ENCODE measurements at places on chromosomes 3 and 15.
A peak's percentile ranks its signal among the peaks of the same experiment; 100 is the strongest.

GRCh38 chr3:67037615-67038014 is 39.5 kb downstream of the KBTBD8 start:
- DNase-seq, result no peak

DNA sequence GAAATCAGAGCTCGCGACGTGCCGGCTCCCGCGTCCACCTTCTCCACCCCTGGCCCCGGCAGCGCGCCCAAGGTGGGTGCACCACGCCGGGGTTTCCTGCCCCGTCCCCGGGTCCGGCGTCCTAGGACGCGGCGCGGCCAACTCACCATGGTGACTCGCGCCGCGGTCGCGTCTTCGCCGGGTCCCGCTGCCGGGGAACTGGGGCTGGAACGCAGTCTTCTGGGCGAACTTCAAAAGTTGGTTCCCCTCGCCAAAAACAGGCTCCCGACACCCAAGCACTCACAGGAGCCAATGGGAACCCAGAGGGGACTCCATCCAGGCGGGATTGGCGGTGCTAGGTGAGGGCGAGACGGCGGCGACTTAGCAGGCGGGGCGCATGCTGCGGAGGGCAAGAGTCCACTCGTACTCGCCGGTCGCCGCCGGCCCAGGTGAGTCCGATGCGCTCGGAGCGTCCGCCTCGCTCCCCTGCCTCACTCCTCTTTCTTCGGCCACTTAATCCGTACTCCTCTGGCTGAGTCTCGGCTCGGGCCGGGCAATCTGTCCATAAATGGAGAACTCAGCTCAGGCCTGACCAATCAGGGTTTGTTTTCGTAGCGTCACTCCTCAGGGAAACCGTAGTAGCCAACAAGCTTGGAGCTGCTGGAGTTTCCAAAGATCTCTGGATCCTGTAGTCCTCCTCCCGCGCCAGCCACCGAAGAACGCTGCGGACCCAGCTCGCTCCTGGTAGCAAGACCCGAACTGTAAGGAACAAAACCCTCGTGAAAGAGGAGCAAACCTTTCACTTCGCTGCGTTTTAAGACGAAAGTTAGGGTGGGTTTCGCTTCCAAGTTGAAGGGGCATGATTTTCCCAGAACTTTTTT is at the start of gene MYO1E:
Gene MYO1E, minus strand, starts transcription at position 520 of the 860 bp plus-strand sequence. Its CDS starts 371 bp downstream, at position 149.
- peak; percentile 96 for DNase-seq

DNA sequence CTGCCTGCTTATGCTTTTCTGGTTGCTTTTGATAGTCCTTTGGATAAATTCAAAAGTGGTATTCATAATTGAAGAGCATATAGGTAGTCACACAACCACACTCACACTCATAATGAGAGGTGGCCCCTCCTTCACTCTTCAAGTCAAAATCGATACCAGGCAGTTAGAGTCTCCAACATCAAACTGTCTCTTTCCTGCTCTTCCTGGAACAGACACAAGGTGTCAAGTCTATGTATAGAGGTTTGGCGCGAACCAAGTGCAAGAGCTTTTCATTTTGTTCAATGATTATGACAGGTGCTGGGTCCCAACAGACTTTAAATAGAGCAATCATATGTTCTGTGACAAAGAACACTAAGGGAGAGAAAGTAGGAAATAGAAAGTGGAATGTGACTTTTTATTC is 29.9 kb upstream of the RGMA start:
- DNase-seq, result no peak

DNA sequence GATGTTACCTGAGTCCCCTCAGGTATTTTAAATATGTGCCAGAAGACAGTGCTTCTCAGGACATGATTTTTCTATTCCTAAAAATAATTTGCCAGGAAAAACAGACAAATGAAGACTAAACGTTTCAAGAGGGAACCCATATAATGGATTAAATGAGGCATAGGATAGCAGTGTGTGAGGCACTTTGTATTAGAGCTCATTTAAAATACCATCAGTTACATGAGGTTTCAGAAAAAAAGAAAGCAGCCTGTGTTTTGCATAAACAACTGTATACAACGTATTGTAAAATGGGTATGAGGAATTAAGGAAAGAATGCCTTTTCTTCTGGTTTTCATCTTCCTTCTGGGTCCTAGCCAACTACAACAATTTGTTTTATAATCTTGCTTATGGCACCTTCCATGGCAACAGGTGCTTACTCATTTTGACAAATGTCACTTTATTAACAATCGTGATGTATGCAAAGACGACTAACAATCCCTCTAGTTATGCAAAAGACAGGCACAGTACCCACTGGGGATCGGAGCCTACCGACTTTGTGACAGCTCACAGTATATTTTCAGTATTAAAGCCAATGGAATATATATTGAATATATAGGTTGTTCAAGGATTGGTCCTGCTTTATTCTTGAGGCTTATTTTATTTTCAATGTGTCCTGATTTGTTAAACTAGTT is 231.6 kb upstream of the ZNF717 start:
- no peak for DNase-seq

GRCh38 chr3:16512435-16513140 is 911 bp downstream of the RFTN1 start:
- DNase-seq, result peak; percentile 33

DNA sequence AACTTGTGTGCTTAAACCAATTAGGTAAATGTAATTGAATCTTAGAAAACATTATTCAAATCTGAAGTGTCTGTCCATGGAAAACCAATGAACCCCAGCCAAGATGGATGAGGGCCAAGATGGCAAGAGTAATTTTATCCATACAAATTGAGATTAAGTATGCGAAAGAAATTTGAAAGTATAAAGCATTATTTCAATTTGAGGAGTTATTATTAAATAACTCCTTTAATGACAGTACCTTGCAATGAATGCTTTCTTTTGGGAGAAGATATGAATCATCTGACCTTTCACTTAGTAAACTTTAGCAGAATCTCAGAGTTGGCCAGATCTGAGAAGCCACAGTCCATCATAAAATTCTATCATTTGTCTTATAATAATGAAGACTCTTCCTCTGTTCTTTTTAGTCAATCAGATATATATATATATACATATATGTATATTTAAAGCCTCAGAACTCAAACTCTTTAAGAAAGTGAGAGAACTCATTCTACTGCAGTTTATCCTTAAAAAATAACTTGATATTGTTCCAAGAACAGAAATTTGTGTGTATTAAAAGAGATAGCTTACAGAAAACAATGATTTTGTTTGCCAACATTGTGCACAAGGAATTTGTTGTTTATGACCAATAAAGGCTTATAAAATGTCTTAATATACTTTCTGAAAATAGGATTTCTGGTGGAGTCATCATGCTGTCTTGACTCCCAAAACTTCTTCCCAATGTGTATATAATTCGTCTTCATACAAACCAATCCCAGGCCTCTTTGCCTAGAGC is 434.8 kb upstream of the THBS1 start:
- no peak for DNase-seq
